GM03348 (cell line): ENCODE measurements at places on chromosomes 1 and 21.

DNA sequence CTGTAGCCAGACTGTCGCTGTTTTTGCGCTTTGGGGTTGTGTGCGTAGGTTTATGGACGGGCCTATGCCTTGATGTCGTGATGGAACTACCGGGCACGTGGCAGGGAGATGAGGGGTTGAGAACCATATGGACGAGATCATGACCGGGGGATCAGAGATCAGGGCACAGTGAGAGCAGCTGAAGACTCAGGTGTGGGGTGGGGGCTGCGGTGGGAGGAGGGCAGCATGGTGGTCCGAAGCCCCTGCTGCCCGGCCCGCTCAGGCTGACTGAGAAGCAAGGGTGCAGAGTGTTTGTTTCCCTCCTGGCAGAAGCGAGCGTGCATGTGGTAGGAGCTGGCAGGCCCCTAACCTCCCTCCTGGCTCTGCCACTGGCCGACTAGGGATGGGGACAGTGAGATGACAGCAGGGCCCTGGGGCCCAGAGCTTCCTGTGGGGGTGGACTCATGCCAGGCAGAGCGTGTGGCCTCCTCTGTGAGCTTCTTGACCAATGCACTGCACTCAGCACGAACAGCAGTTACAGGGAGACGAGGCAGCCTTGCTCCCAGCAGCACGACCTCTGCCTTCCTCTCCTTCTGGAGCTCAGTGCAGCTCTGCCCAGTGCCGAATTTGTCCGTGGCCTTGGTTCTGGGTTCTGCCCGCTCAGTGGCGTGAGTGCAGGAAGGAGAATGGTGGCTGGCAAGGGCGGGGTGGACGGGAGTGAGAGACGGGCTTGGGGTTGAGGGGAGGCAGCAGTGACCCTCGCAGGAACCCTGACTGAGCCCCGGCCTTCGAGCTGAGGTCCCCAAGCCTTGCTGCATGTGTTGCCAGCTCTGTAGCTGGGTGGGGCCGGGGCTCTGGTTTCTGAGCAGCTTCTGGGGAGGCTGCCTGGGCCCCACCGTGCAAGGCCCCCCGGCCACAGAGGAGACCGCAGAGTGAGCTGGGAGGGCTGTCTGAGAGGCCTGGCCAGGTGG is 22.2 kb upstream of the LRRC3 start:
- DNase-seq: no peak

GRCh38 chr1:20192364-20192763 is 6.0 kb upstream of the PLA2G2C start:
- DNase-seq: peak; percentile 49

GRCh38 chr1:68586766-68587165 is 89.9 kb upstream of the DEPDC1 start:
- no peak for DNase-seq

GRCh38 chr1:39690794-39691382 is 345 bp downstream of the HPCAL4 start:
- no peak for DNase-seq

GRCh38 chr21:42583477-42584295 is 69.7 kb upstream of the PDE9A start:
- no peak for DNase-seq

GRCh38 chr1:222772996-222773379 is 36.0 kb downstream of the FAM177B start:
- no peak for DNase-seq

- peak; percentile 65 for DNase-seq
Observed at GRCh38 chr1:170967042-170967910, 31.9 kb downstream of the MROH9 start.

DNA sequence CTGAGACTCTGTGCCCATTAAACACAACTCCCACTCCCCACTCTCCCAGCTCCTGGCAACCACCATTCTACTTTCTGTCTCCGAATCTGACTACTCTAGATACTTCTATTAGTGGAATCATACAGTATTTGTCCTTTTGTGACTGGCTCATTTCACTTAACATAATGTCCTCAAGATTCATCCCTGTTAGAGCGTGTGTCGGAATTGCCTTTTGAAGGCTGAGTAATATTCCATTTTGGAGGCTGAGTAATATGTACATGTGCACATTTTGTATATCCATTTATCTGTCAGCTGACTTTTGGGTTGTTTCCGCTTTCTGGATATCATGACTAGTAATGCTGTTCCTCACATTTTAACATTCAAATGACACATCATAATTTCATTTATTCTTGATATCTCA is 30.3 kb downstream of the GALNT2 start:
- no peak for DNase-seq

DNA sequence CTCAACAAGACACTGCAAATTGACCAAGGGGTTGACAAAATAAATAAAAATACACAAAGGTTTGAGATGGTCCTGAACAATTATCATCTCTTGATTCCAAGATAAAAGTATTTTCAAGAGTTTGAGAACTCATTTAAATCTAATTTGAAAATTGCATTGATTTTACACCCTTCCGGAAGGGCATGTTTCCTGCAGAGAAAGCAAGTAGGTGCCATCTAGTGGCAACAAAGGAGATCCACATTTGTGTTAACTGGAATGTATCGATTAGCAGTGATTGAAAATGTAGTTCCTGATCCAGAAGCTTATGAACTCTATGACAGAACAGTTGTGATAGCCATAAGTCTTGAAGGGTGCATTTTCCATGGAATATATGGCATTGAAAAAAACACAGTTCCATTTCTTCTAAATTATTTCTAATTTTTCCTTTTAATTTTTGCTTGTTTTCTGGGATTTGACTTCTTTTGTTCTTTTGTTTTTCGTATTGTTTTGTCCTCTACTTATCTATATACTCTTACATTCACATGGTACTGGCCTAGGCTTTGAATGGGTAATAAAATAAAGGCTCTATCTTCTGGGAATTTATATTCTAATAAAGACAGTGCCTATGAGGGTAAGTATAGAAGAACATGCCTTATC is 143.7 kb downstream of the DNM3 start:
- peak; percentile 56 for DNase-seq

- DNase-seq: no peak
Observed at GRCh38 chr1:109771712-109772657, 8.3 kb upstream of the EPS8L3 start.

- peak; percentile 20 for DNase-seq
Observed at GRCh38 chr1:24235921-24236788, 49.1 kb upstream of the IFNLR1 start.

DNA sequence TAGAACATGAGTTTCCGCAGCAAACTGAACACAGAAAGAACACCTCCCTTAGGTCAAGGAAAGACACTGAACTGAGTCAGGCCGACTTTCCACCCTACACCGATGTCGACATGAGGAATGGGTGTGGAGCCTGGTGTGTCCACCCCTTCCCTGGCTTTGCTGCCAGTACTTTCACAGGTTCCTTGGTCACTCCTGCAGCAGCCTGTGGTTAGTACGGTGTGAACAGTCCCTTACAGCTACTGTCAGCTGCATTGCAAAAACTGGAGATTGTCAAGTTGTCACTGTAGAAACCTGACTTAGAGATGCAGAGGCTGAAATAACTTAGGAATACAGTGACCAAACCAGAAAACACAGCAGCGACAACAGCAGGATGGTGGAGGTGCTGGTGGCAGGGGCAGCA is 7.1 kb downstream of the PGLYRP3 start:
- no peak for DNase-seq

DNA sequence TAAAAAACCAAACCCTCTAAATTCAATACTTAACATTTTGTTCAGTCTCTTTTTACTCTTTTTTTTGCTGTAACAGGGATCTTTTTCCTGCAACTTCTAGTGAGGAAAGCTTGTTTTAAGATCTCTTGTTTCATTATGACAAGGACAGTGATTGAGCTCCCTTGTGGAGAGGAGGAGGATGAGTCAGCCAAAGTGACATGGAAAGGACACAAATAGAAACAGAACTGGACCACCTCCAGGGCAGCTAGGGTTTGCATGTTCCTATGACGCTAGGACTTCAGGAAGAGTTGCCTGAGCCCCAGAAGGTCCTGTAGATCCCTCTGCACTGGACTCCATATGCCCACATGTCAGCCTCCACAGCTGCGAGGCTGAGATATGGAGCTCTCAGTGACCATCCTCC is 212.6 kb upstream of the FAM78B start:
- no peak for DNase-seq

DNA sequence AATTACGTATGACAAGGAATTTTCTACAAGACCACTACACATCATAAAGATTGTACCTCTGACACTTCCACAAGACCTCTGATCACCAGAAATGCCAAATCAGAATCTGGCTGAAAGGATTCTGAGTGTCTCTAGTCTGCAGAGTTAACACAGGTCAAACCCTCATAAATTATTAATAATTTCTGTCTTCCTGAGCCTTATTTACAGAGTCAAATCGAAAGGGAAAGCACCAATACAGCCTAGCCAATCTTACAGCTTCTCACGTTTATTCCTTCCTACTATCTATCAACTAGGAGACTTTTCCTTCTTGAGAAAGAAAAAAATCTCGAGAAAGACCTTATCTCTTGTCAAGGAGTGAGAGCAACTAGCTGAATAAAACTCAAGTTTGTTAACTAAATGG is 2151.6 kb downstream of the MRPL39 start:
- no peak for DNase-seq

DNA sequence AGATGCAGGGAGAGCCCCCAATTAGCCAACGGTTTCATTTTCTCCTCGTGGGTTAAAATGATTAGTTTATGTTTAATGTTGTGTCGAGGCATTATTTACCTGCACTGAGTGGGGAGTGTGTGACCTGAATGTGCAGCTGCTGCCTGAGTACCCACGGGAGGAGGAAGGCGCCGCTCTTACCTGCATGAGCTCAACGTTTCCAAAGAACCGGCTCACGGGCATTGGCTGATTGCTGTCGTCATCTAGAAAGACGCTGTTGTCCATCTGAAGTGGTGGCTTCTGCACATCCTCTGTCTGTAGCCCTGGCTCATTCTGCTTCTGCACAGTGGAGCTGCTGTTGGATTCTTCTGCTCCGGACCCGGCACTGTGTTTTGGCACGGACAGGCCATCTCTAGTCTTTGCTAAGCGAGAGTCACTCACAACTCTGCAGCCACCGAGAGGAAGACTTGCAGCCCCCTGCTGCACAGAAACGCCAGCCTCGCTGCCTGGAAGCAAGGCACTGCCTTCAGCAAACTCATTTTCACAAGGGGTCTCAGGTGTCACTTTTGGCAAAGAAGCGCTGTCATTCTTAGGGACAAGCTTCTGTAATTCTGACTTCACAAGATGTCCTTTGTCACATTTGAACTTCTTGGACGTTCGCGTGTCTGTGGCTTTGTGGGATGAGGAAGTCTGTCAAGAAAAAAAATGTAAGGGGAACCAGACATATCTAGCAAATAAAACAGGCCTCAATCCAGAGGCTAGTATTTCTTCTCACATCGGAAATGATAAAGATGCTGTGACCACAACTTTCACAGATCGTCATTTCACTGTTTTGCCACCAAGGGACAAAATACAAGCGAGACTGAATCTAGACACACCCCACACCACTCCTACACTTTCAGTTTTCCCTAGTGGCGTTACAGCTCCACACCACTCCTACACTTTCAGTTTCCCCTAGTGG is 9.4 kb downstream of the C1orf174 start:
- DNase-seq: no peak

- no peak for DNase-seq
Observed at GRCh38 chr1:246355411-246356230, 151.5 kb downstream of the SMYD3 start.
